Body of pancreas (tissue), 4 donors: ENCODE measurements at places on chromosomes 2 and 18. TPM values are rescaled to one million over a fixed set of nuclear protein-coding genes. Genes with fewer than 3 reads are reported as not detected.

DSG4 gene
- total RNA-seq, result not detected

RGPD4 gene
- not detected for total RNA-seq

BAZ2B gene
- 62.5 TPM for total RNA-seq

CCL20 gene
- 2.6 TPM for total RNA-seq

C1GALT1C1L gene
- not detected for total RNA-seq

ANKRD23 gene
- total RNA-seq, result 4.2 TPM

RGPD3 gene
- not detected for total RNA-seq

NYAP2 gene
- total RNA-seq, result not detected

DNA sequence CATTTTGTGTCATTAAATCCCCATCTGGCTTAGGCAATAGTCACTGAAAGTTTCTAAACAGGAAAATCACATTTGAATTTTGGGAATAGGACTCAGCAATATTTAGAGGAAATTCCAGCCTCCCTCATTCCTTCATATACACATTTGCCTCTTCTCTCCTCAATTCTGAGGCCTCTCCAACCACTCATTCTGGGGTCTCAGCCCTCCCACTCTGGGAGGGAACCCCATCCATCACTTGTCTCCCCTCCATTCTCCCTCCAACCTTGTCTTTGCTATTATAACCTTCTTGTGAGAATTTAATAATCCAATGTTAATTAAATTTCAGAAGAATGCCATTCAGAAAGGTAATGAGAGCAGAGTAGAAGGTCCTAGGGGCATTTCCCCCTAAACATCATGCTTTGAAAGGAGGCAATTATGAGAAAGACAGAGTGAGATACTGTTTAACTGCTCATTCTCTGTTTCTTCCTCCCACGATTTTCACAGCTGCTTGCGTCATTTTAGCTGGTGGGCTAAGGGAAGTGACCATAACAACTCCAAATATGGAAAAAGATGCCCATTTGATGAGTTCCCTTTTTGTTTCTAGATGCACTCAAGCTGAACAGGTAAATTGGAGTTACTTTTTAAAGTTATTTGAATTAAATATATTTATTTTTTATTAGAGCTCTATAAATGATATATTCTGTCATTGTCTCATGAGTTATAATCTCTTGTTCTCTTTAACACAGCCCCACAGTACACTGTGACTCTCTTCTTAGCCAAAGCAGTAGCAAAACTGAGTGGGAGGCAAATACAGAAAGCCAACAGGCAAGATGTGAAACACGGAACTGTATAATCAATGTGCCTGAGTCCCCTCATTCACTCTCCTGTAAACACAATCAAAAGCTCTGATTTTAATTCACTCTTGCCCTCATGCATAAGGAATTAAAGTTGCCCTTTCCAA, 135.1 kb downstream of the DLGAP1 start:
- DNase-seq, result no peak
- H3K4me1 ChIP-seq, result no peaks in the 10 kb centered on the region
- H3K27me3 ChIP-seq, result no peaks in the 10 kb centered on the region
- H3K27ac ChIP-seq, result no peak overlapping the region
- H3K36me3 ChIP-seq, result no peaks in the 10 kb centered on the region

GRCh38 chr2:26699295-26699694, 6.8 kb downstream of the KCNK3 start:
- H3K27me3 ChIP-seq, result no peaks in the 10 kb centered on the region
- no peak overlapping the region for H3K4me3 ChIP-seq
- no peaks in the 10 kb centered on the region for H3K36me3 ChIP-seq
- peaks cover 66% of the 10 kb centered on the region for H3K4me1 ChIP-seq
- H3K27ac ChIP-seq, result no peak overlapping the region

DNA sequence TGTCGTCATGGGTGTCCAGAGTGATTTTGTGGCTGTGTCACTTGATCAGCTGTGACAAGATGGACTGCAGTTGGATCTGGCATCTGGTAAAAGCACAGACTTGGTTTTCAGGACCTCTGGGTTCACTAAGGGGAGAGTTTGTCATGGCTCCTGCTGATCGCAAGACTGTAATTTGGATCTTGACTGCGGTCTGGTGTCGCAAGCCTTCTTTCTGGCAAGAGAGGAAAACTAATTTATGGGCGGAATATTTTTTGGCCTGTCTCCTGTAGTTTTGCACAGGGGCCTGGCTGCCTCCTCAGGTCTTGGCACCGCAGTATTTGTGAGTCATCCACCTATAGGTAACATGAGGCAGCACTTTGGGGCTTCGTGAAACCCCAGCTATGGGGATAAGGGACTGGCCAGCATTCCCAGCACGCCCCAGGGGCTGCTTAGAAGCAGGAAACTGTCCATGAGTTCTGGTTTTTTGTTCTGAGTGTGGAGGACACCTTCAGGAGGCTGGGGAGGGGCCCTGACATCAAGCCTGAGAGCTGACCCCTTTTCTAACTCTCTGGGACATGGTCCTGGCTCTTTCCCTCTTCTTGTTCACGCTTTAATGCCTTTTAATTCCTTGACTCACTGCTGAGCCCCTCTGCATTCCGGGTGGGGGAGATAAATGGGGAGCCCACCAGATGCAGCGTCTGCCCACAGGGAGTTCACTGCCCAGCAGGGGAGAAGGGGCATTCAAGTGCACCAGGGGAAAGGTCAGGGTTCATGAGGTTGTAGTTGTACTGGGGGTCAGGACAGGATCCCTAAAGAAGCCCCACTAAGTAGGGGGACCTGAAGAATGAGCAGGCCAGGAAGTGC, 12.2 kb downstream of the SH3BP4 start:
- H3K27me3 ChIP-seq, result no peaks in the 10 kb centered on the region
- DNase-seq, result peak; percentile 44
- H3K27ac ChIP-seq, result peak overlapping the region; percentile 49
- no peaks in the 10 kb centered on the region for H3K36me3 ChIP-seq

DNA sequence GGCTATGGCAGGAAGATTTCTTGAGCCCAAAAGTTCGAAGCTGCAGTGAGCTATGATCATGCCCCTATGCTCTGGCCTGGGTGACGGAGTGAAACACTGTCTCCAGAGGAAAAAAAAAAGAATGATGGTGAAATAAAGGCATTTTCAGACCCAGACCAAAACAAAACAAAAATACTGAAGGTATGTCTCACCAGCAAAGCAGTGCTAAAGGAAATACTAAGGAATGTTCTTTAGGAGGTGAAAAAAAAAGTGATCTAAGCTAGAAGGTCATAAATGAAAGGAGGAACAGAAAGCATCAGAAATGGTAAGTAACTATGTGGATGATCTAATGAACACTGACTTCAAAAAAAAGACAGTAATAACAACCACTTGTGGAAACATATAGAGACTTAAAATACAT, 18.7 kb downstream of the SS18 start:
- no peaks in the 10 kb centered on the region for H3K27me3 ChIP-seq
- no peak overlapping the region for H3K27ac ChIP-seq
- H3K4me3 ChIP-seq, result no peak overlapping the region
- H3K36me3 ChIP-seq, result peaks cover 5% of the 10 kb centered on the region

GRCh38 chr2:45134014-45134413, 124.8 kb upstream of the SIX2 start:
- DNase-seq, result no peak
- H3K4me3 ChIP-seq, result no peak overlapping the region
- no peaks in the 10 kb centered on the region for H3K27me3 ChIP-seq
- H3K27ac ChIP-seq, result no peak overlapping the region
- no peaks in the 10 kb centered on the region for H3K36me3 ChIP-seq

DNA sequence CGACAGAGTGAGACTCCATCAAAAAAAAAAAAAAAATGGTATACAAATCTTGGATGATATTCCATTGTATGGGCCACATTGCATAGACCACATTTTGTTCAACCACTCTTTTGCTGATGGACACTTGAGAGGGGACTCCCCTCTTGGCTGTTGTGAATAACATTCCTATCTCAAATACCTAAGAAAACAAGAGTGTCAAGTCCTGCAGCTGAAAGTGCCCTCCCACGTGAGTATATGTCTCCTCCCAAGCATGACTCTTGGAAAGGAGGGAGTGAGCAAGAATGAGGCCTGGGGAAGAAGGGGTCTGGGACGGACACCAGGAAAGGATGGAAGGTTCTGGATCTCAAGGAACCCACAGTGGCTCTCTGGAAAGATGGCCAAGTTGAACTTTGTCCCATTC, 36.0 kb upstream of the NPAS2 start:
- no peaks in the 10 kb centered on the region for H3K27me3 ChIP-seq
- no peak overlapping the region for H3K27ac ChIP-seq
- H3K4me1 ChIP-seq, result peaks cover 17% of the 10 kb centered on the region
- DNase-seq, result no peak

GRCh38 chr18:44197832-44198611, 482.7 kb upstream of the SETBP1 start:
- DNase-seq, result no peak
- H3K4me1 ChIP-seq, result no peaks in the 10 kb centered on the region
- no peaks in the 10 kb centered on the region for H3K27me3 ChIP-seq
- no peak overlapping the region for H3K4me3 ChIP-seq
- no peak overlapping the region for H3K27ac ChIP-seq
- H3K36me3 ChIP-seq, result no peaks in the 10 kb centered on the region

- H3K4me3 ChIP-seq, result no peak overlapping the region
- H3K4me1 ChIP-seq, result peaks cover 10% of the 10 kb centered on the region
- DNase-seq, result peak; percentile 15
- H3K36me3 ChIP-seq, result no peaks in the 10 kb centered on the region
- no peak overlapping the region for H3K27ac ChIP-seq
These were observed 285.1 kb downstream of the MTX2 start for GRCh38 chr2:176554101-176555048.

DNA sequence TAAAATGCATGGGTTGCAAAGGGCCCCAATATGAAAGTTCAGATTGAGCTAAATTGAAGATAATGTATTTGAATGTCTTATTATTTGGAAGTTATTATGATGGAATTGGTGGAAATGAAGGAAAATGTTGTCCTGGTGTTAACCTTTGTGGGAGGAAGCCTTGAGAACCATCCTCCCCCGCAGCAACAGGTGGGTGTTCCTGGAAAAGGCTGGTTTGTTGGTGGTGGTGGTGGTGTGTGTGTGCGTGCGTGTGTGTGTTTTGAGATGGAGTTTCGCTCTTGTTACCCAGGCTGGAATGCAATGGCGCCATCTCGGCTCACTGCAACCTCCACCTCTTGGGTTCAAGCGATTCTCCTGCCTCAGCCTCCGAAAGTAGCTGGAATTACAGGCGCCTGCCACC, 36.2 kb downstream of the CHRNA1 start:
- DNase-seq, result no peak
- no peak overlapping the region for H3K4me3 ChIP-seq
- H3K27ac ChIP-seq, result no peak overlapping the region
- peaks cover 18% of the 10 kb centered on the region for H3K27me3 ChIP-seq
- no peaks in the 10 kb centered on the region for H3K36me3 ChIP-seq
- H3K4me1 ChIP-seq, result peaks cover 16% of the 10 kb centered on the region

DNA sequence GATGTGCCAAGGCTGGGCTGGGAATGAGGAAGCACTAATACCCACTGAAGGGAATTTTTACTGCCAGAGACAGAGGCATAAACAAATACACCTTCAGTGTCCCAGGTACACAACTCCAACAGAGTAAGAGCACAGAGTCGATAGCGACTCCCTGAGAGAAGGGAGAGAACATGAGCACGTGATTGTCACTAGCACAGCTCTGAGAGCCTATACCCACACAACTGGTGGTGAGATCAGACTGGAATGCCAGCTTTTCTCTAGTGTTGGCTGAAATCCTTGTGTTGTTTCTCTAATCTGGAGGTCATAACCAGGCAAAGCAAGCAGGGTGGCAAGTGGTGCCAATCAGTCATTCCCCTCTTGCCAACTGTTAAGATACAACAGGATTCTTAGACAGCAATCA, 377.2 kb downstream of the CNTNAP5 start:
- no peak overlapping the region for H3K4me3 ChIP-seq
- no peak overlapping the region for H3K27ac ChIP-seq
- DNase-seq, result no peak
- H3K36me3 ChIP-seq, result no peaks in the 10 kb centered on the region
- no peaks in the 10 kb centered on the region for H3K27me3 ChIP-seq
- no peaks in the 10 kb centered on the region for H3K4me1 ChIP-seq

DNA sequence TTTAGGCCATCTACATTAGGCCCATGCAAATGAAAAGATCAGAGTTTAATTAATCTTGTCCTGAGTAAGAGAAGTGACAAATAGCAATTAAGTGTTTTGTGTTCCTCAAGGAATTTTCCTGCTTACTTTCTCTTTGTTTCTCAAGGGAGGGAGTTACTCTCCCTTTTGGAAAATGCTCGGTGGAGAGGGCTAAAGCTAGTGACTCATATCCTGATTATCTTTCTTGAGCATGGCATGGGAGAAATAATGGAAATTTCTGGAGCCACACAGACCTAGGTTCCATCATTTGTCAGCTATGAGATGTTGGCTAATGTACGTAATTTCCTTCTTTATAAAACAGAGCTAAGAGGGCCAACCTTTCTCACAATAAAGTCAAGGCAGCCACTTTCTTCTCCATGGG, 177.1 kb downstream of the ETAA1 start:
- H3K4me3 ChIP-seq, result no peak overlapping the region
- peaks cover 24% of the 10 kb centered on the region for H3K4me1 ChIP-seq
- H3K27me3 ChIP-seq, result no peaks in the 10 kb centered on the region
- H3K27ac ChIP-seq, result no peak overlapping the region
- no peak for DNase-seq

- no peak for DNase-seq
- no peaks in the 10 kb centered on the region for H3K4me1 ChIP-seq
- H3K4me3 ChIP-seq, result no peak overlapping the region
- no peak overlapping the region for H3K27ac ChIP-seq
- H3K36me3 ChIP-seq, result no peaks in the 10 kb centered on the region
These were observed 19.1 kb upstream of the RAB11FIP5 start for GRCh38 chr2:73131807-73132206.

- no peak for DNase-seq
- H3K4me1 ChIP-seq, result no peaks in the 10 kb centered on the region
- H3K4me3 ChIP-seq, result no peak overlapping the region
- no peaks in the 10 kb centered on the region for H3K27me3 ChIP-seq
- H3K36me3 ChIP-seq, result no peaks in the 10 kb centered on the region
- H3K27ac ChIP-seq, result no peak overlapping the region
These were observed 235.8 kb downstream of the TCF4 start for GRCh38 chr18:55351980-55352714.

GRCh38 chr18:31825772-31826171, 65.1 kb upstream of the SLC25A52 start:
- H3K27ac ChIP-seq, result no peak overlapping the region
- H3K4me1 ChIP-seq, result peaks cover 5% of the 10 kb centered on the region
- no peak overlapping the region for H3K4me3 ChIP-seq
- no peak for DNase-seq

GRCh38 chr2:191746346-191747169, 68.6 kb downstream of the NABP1 start:
- no peak for DNase-seq
- H3K27me3 ChIP-seq, result no peaks in the 10 kb centered on the region
- no peak overlapping the region for H3K27ac ChIP-seq
- no peaks in the 10 kb centered on the region for H3K4me1 ChIP-seq
- no peaks in the 10 kb centered on the region for H3K36me3 ChIP-seq

DNA sequence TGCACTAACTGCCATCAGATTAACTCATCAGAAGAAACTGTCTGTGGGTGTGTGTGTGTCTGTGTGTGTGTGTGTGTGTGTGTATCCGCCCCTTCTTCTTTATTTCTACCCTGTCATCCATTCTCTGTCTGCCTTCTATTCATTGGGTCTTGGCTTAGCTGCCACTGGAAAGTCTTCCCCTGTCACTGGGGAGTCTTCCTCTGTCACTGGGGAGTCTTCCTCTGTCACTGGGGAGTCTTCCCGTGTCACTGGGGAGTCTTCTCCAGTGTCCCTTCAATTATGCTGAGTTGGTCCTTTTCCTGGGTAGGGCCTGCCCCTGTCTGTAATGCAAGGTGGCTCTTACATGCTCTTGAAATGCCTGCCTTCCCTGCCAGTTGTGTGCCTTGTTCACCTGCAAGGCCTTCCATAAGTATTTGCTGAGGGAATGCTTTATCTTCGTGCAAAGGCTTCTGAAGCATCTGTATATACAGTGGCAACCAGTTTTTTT, 18.9 kb upstream of the POLR1B start:
- peaks cover 5% of the 10 kb centered on the region for H3K36me3 ChIP-seq
- no peaks in the 10 kb centered on the region for H3K4me1 ChIP-seq
- DNase-seq, result no peak
- no peaks in the 10 kb centered on the region for H3K27me3 ChIP-seq
- no peak overlapping the region for H3K4me3 ChIP-seq
